ENCODE measurements at places on chromosomes 5 and 9.

- no peak for DNase-seq
Measured at GRCh38 chr9:99286536-99286935, 64.5 kb downstream of the SEC61B start.

DNA sequence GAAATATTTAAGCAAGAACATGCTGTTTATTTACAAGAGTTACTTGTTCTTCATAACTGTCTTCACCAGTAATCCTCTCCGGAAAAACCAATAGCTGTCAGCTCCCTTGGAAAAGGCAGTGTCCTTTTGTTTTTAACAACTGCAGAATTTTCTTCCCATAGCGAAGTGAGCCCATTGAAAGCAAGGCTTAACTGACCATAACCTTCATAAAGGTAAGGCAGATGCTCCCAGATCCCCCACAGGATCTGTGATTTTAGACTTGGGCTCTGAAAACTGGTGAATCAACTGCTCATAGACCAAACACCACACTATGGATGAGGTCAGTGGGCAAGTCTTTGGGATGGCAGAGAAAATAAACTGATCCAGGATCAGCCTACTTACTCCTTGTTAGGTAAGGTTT lies 155.0 kb downstream of the GLIS3 start:
- DNase-seq = no peak

GRCh38 chr5:147176422-147176821 lies 58.4 kb upstream of the STK32A start:
- DNase-seq = no peak

DNA sequence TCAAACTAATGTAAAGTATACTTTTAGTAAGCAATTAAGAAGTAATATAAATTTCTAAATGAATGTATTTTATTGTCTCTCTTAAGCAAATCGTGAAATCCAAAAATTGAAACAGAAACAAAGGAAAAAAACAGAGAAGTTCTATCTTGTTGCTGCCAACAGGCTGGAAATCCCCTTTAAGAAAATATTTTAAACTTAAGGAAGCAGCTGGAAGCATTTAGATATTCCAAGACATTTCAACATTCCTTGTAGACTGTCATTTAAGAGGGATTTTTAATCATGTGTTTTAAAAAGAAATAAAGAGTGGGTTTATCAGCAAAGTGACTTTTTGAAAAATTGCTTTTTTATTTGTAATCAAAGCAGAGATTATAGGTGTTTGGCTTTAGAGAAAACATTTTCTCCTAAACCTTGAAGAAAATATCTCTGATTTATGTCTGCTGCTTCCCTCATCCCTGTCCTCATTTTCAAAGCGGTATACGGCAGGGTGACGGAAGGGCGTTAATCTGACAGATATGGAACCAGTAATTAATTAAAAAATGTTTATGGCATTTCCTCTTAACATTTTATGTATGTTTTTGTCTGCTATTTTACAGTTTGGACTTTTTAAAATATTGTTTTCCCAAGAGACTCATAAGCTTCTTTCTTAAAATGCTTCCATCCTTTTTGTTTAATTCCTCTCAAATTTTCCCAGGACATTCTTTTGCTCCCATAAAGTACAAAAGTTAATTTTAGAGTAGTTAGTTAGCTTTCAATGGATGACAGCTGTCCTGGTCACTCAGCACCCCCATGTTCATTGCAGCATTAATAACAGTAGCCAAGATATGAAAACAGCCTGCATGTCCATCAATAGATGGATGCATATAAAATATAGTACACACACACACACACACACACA lies 245.6 kb downstream of the LURAP1L start:
- no peak for DNase-seq

DNA sequence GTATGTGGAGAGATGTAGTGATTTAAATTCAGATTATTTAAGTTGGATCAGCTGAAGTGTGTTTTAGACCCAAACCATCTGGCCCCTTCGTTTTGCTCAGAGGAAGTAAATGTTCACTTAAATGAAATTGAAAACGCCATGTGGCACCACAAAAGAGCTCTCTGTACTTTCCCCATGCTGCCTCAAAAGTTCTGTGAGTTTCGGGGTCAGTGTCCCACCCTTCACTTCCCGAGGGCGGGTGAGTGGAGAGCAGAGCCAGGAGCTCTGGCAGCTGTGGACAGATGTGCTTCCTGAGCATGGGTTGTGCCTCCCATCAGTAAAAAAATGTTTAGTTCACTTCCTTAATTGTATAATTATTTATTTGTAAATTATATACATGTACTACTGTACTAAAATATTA lies 48.4 kb downstream of the PSD2 start:
- DNase-seq = no peak

- no peak for DNase-seq
Measured at GRCh38 chr9:123434619-123435240, 78.7 kb downstream of the CRB2 start.

DNA sequence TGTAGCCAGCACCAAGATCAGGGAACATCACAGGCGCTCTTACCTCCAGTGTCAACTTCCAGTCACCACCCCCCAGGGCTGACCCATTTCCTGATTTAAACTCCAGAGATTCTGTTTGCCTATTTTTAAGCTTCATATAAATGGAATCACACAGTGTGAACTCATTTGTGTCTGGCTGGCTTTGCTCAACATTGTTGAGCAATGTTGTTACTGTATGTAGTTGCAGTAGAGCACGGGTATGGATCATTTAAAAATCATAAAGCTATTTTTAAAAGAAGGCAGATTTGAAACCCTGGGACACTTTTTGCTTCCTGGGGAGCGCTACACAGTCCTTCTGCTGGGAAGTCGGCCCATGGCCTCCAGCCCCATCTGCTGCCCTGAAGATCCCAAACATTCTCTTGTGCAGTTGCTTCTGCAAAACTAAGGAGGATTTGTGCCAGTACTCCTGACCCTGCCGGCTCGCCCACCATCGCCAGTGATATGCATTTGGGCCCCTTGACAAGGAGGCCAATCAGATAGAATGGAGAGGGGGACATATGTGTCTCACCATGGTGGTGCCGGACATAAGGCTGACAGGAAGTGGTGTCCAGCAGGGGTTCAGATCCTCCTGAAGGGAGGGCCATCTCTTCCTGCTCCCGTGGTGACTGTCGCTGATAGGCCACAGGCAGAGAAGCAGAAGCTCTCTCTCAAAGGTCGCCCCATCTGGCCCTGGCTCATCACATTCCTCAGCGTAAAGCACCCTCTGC lies 13.3 kb downstream of the DCANP1 start:
- DNase-seq = no peak

DNA sequence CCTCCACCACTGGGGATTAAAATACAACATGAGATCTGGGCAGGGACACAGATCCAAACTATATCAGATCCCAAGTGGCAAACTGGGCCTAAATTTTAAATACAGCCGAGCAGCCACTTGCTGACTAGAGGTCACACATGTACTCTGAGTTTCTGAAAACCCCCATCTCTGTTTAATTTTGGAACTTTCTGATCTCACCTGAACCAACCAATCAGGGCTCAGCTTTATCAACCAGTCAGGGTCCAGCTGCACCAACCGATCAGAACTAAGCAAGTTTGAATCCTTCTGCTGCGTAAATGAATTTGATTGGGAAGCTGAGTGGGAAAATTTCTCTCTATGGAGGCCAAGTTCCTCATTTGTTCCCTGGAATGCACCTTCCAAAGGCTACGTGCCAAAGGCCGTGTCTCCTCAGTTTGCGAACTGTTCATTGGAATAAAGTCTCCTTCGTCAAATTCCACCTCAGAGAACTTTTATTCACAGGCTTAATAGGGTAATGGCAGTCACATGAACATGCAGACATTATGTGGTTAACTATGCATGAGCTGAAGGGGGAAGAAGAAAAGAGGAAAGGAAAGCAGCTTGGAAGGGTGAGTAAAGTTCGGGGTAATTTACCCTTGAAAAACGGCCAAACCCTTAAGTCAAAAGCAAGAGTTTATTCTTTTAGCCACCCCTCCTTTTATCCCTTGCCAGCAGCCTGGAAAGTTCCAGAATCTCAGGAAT lies 3.7 kb downstream of the CD180 start:
- no peak for DNase-seq

- DNase-seq = no peak
Measured at GRCh38 chr5:135057233-135057632, 23.2 kb upstream of the PITX1 start.

DNA sequence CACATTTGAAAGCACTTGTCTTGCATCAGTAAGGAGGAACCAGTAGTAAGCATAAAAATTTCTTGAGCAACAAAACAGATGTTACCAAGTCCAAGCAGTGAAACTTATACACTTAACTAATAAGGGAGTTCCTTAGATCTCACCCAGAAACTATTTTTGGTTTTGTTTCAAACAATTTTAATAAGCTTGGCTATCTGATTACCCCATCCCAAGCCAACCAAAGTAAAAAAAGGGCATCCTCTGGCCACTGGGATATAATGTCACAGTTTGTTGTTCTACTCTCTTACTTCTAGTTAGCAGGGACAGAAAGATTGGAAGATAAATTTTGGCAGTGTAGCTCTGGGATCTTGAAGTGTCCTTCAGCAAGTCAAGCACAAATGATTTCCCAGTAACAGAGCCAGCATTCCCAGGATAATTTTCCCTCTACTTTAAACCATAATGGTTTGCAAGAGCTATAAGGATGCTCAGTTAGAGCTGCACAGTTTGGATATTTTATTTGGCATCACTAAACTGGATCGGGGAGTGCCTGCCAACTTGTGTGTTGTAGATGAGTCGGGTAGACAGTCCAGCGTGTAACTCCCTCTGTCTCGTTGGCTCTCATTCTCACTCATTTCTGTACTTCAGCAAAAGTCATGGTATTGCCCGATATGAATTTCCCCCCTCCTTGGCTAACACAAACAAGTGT lies 161.9 kb upstream of the HMHB1 start:
- DNase-seq = no peak

DNA sequence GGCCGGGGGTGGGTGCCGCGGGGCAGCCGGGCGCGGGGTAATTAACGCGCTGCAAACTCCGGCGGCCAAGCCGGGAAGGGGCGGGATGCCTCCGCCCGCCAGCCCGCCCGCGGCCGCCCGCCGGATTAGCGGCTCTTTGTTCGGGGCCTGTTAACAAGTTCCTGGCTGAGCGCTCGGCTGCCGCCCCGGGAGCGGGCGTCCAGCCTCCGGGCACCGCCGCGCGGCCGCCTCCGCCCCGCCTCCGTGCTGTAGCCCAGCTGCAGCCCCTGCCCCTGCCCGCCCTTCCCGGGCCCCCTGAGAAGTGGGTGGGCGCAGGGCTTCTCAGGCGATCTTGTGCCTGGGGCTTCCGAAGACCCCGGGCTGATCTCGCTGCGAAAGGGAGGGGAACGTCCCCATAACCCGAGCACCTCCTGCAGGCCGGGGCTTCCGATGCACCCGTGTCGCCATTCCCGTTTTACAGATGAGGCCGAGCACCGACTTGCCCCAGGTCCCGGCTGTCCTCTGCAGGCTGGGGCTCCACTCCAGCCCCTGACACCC lies 7.5 kb downstream of the UNC5A start:
- no peak for DNase-seq

DNA sequence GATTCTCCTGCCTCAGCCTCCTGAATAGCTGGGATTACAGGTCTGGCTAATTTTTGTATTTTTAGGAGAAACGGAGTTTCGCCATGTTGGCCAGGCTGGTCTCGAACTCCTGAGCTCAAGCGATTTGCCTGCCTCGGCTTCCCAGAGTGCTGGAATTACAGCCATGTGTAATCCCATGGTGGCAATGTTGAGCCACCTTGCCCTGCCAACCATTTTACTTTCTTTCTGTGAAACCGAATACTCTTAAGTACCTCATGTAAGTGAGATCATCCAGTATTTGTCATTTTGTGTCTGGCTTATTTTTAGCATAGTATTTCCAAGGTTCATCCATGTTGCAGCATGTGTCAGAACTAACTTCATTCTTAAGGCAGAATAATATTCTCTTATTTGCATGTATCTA lies 8.2 kb downstream of the PRRC2B start:
- DNase-seq = no peak

DNA sequence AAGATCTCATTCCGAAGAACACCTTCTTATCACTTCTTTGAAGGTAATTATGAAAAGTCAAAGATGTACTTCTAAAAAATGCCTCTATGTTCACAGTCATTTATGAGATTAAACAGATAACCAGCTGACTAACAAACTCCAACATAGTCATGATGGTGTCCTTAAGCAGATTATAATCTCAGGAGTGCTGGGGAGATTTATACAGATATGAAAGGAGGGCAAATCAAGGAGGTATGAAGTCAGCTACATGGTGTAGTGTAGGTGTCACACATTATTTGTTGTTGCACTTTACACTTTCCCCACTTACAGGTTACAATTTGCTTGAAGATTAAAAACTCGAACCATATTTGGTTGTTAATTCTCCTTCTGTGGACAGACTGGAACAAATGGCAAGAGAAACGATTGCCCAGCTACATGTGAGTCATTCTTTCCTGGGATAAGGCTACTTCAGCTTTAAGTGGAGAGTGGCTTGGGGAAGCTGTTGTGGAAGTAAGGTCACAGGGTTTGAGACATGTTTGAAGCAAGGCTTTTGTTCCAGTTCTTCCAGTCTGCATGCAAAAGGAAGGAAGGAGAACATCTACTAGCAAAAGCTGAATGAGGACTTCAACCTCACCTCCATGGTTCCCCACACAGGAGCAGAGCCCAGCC lies 320.1 kb downstream of the ADGRV1 start:
- DNase-seq = no peak

GRCh38 chr5:44663991-44664710 lies 144.6 kb upstream of the MRPS30 start:
- DNase-seq = no peak

DNA sequence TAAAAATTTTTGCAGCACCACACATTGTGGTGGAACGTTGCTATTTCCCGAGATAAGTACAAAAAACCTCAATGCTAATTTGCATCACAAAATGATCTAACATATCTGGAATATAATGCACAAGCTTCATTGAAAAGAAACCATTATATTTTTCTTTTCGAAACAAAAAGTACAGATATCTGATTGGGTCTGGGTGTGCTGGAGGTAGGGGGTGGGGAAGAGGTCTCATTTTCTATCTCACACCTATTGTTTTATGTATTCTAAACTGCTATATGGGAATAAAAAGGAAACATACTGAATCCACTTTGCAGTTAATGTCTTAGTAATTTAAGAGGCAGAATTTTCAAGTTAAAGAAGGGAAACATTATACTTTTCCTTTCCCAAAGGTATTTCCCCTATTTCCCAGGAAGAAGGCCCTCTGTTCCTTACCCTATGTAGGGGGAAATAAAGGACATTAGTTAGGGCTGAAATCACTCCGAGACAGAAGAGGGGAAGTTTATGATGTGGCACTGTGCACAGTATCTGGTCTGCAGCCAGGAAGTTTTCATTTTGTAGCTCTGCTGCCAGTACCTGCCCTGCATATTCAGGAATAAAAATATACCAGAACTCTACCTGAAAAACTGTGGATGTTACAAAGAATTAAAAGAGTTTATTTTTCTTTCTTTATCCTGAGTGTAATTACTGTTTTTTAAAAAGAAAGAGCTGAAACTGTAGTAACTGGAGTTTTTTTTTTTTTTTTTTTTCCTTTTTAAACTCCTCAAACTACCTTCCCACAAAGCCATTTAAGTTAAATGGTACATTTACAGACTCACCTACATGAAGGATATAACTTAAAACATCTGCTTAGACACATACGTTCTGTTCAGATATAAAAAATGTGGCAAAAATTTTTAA lies 7.4 kb downstream of the MEF2C start:
- DNase-seq = no peak
